ENCODE measurements at places on chromosomes 3 and 15.

GRCh38 chr3:78116874-78117273 is 1077.0 kb downstream of the ROBO2 start:
- no peak for DNase-seq

GRCh38 chr3:144010371-144010770 is 38.7 kb downstream of the DIPK2A start:
- DNase-seq, result no peak

- no peak for DNase-seq
These were observed 5.6 kb upstream of the ROPN1 start for GRCh38 chr3:123997543-123997942.

DNA sequence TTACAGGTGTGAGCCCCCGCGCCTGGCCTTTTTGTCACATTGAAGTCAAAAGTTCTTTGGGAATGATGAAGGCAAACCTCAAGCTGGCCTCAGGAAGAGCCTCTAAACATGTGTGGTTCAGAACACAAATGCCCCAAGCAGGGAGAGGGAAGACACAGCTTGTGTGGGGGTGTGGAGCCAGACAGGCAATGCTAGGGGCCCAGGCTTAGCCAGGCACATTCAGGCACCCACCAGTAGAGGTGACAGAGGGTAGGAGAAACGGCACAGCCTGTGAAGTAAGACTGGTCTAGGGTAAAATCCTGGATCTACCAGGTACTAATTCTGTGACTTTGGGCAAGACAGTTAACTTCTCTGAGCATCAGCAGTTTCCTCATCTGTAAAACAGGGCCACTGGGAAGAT is 3.5 kb downstream of the HDC start:
- DNase-seq, result no peak

DNA sequence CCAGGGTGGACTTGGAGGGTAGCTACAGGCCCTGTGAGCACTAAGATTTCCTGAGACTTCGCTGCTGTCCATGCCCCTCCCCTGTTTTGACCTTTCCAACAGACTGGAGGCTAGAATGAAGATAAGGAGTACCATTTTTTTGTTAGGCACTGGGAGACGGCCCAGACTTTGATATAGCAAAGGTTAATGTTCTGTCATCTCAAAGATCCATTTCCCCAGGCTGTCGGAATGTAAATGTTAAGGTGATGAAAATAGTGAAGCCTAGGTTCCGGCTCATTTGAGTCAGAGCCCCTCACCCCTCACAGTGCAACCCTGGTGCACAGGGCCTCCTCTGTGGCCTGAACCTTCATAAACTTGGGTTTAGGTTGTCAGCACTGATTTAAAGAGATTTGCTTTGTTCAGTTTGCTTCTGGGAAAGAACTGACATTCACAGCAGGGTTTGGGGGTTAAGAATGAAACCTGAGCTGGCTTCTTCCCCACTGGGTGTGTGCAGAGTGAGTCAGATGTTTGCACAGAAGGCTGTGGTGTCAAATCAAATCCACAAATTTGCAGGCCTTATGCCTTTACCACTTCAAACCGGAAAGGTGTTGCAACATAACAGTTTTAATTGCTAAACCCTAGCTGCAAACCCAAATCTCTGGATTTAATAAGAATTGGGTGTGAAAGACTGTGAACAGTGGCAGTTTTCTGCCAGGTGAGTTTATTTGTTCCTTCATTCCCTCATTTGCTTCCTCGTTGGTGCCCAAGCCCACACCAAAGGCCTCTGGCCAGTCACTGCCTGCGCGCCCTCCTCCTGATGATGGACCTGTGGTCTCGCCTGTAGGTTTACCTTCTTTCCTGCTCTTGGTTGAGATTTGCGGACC is 20.6 kb upstream of the KCTD6 start:
- no peak for DNase-seq

DNA sequence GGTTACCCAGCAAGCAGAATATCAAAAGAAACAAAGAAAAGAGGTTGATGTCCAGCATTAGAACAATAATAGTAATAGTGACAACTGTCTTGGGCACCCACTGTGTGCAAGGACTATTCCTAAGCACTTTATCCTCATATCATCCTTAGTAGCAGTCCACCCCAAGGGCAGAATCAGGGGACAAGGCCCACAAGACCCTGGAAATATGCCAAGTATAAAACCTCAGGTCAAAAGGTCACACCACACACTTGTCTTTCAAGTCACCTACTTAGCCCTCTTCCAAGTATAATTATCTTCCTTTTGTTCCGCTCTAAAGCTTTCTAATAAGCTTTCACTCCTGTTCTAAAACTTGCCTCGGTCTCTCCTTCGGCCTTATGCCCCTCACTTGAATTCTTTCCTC is 124.0 kb upstream of the STT3B start:
- no peak for DNase-seq

- DNase-seq, result no peak
These were observed 271.7 kb downstream of the PDZRN3 start for GRCh38 chr3:73352841-73353645.

- DNase-seq, result no peak
These were observed 172.5 kb downstream of the NTRK3 start for GRCh38 chr15:88083811-88084760.

DNA sequence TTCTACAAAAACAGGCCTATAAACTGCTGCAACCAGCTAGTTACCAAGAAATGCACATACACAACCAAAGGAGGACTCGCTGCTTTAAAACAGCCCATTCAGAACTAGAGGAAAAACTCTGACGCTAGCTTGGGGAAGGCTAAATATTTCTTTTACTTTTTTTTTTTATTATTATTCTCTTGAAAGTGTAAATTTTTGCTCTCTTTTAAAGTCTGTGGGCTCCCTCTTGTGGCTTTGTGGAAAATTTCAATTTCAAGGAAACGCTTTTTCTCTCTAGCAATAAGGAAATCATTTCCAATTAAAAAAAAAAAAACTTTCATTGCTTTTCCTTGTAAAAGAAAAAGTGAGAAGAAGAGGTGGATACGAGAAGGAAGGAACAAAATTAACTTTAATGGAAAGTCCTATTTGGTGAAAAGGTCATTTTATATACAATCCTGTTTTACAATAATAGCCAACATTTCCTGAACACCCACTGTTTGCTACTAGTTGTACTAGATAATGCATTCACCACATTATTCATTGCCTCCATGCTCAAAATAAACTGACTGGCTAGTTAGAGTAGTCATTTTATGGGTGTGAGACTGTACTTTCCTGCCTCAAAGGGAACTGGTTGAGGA is 51.2 kb upstream of the SAMMSON start:
- no peak for DNase-seq

- DNase-seq, result no peak
These were observed 34.1 kb upstream of the LIMD1 start for GRCh38 chr3:45560281-45560971.

Measured in NCI-H1694 (cell line).